Testis (tissue), 5 donors: ENCODE measurements at places on chromosomes 2 and 18. TPM values are rescaled to one million over a fixed set of nuclear protein-coding genes. Genes with fewer than 3 reads are reported as not detected.

GRCh38 chr18:48985161-48985560, 34.4 kb upstream of the SMAD7 start:
- H3K27me3 ChIP-seq, result no peaks in the 10 kb centered on the region
- no peak for DNase-seq
- H3K4me1 ChIP-seq, result peaks cover 4% of the 10 kb centered on the region
- no peak overlapping the region for H3K4me3 ChIP-seq
- H3K27ac ChIP-seq, result no peak overlapping the region
- H3K36me3 ChIP-seq, result no peaks in the 10 kb centered on the region

DNA sequence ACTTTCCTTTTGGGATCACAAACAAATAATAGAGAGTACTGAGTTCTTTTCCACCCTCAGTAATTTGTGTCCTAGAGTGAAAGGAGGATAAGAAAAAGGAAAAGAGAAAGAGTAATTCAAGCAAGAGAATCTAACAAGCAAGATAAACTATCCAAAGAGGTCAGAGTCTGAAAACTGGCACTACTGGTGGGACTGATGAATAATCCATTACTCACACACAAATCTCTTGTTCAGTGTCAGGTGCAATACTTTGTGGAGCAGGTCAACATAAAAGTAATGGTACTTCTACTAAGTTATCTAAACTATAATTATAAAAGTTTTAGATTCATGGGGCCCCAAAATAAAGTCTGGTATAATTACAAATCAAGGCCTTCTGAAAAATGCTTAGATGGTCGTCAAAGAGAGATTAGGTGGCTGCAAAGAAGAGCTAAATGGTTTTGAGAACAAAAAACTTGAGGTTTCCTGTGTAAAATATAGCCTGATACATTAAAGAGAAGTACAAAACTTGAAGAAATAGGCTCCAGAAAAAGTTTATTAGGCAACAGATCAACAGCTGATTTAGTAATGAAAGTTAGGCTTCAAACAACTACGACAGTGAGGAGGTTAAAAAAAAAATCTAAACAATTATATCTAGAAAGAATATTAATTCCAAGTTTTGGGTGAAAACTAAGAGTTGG, 109.4 kb downstream of the BAZ2B start:
- no peak overlapping the region for H3K27ac ChIP-seq
- no peaks in the 10 kb centered on the region for H3K4me1 ChIP-seq
- H3K36me3 ChIP-seq, result no peaks in the 10 kb centered on the region
- H3K4me3 ChIP-seq, result no peak overlapping the region
- DNase-seq, result no peak
- no peaks in the 10 kb centered on the region for H3K27me3 ChIP-seq

Gene MAB21L4
- total RNA-seq, result not detected

Gene MRO
- total RNA-seq, result 134 TPM

GRCh38 chr2:226410247-226410835, 389.3 kb downstream of the IRS1 start:
- H3K27ac ChIP-seq, result no peak overlapping the region
- H3K36me3 ChIP-seq, result no peaks in the 10 kb centered on the region
- H3K27me3 ChIP-seq, result no peaks in the 10 kb centered on the region
- no peak overlapping the region for H3K4me3 ChIP-seq

GRCh38 chr2:123518367-123518766, 506.7 kb upstream of the CNTNAP5 start:
- H3K4me1 ChIP-seq, result no peaks in the 10 kb centered on the region
- H3K4me3 ChIP-seq, result no peak overlapping the region
- no peaks in the 10 kb centered on the region for H3K36me3 ChIP-seq
- no peak overlapping the region for H3K27ac ChIP-seq

Gene RGPD6
- 102 TPM for total RNA-seq

DNA sequence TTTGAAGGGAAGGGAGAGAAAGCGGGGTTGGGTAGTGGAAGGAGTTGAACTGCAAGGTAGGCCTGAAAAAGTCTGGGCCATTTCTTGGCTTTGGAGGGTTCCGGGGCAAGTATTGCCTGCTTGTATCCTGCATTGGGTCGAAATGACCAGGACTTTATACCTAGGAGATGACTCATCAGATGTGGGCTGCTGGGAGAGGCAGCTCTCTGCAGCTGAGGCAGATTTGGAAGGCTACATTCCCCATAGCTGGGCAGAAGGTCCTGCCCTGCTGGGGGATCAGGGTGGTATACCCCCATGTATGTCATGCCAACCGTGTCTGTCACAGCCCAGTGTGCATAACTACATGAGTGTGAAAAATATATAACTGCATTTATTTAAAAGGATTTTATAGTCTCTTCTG, 171.8 kb upstream of the SPRED2 start:
- H3K4me3 ChIP-seq, result no peak overlapping the region
- H3K36me3 ChIP-seq, result no peaks in the 10 kb centered on the region
- DNase-seq, result no peak
